Sciatic nerve (tissue), 2 donors: ENCODE measurements at places on chromosomes 3 and 15. TPM values are rescaled to one million over a fixed set of nuclear protein-coding genes. Genes with fewer than 3 reads are reported as not detected.

GRCh38 chr3:23888617-23889228 is 28.1 kb downstream of the NKIRAS1 start:
- DNase-seq, result no peak

- no peak for DNase-seq
Observed at GRCh38 chr3:41331041-41331440, 131.7 kb downstream of the CTNNB1 start.

DNA sequence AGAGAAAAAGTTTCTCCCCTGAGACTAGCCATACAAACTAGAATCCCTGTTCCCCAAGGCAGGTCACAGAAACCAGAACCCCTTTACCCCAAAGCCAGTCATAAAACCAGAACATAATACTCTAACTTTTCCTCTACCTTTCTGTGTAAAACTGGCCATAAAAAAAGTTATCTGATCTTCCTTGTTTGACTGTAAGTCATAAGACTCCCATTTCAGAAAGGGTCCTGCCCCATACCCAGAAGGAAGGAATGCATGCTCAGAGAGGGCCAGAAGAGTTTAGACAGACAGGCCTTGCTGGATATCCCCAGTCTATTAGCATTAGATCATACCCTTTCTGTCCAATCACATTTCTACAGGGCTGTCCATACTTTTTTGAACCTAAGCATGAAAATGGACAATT is 27.2 kb downstream of the SCN11A start:
- no peak for DNase-seq

- DNase-seq, result no peak
Observed at GRCh38 chr15:92845126-92845508, 55.0 kb upstream of the CHD2 start.

DNA sequence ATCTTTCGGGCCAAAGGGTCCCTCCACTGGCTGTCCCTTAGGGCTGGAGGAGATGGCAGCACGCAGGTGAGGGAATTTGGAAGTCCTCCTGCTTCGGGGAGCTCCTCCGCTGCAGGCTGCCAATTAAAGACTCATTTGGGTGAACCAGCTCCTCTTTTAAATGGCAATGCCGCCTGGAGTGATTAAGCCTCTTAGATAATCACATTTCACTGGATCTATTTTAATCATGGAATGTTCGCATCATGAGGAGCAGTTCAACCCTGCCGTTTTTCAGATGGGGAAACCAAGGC is 117.9 kb downstream of the LIPC start:
- peak; percentile 40 for DNase-seq

- DNase-seq, result no peak
Observed at GRCh38 chr15:96837241-96837970, 506.9 kb downstream of the NR2F2 start.

GRCh38 chr15:66294932-66295235 is 1.5 kb downstream of the DIS3L start:
- no peak for DNase-seq

DNA sequence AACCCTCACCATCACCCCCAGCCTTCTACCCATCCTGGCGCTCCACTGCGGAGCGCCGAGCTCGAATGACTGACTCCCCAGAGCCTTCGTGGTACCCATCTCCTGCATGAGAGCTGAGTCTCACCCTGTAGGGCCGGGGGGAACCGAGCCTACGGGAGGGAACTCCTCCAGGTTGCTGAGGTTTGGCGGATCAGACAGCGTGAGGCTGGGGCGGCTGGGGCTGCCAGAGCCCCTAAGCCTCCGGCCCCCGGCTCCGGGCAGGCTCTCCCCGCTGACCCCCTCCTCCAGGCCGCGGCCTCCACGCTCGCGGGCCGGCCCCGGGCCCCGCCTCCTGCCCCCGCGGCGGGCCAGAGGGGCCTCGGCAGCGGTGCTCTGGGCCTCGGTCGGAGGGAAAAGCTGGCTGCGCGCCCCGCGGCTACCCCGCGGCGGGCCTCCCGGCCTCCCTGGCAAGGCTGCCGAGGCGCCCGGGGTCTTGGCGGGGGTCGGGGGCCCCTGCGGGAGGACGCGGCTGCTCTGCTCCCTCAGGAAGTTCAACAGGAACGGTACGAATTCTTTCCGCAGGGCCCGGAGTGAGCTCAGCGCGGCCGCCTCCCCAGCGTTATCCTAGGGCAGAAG is 643 bp downstream of the CDAN1 start:
- no peak for DNase-seq

GRCh38 chr15:70082281-70082900 is 15.3 kb downstream of the TLE3 start:
- no peak for DNase-seq

DNA sequence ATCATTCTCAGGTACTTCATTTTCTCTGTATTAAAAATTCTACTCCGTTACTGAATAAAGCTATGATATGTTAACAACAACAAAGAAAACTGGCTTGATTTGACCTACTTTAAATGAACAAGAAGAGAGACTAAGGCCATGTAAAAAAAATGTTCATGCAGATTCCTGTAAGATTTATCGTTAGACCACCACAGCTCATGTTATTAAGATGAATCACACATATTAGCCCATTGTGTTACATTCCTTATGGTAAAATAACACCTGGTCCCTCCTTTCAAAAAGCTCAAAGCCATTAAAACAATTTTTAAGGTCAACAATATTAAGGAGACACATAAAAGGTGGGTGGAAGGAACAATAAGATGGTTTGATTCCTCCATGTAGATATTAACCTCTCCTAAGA is 6.3 kb downstream of the THOC7 start:
- no peak for DNase-seq

DNA sequence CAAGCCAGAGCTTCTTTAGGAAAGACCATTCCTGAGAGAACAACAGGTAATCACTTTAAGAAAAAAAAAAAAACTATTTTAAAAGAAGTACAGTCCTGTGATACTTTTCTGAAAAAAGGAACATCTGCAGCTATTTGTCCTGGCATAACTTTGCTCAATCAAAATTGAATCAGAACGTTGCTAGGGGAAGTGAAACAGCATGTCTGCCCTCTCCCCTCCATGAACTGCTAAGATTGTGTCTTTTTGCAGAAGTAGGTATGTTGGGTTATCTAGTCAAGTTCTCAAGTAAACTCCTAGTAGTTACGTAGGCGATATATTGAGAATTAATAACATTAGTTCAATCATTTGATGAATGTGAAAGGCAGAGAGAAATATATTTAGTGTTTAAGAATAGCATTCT is 1013.3 kb downstream of the TUSC7 start:
- DNase-seq, result no peak

DNA sequence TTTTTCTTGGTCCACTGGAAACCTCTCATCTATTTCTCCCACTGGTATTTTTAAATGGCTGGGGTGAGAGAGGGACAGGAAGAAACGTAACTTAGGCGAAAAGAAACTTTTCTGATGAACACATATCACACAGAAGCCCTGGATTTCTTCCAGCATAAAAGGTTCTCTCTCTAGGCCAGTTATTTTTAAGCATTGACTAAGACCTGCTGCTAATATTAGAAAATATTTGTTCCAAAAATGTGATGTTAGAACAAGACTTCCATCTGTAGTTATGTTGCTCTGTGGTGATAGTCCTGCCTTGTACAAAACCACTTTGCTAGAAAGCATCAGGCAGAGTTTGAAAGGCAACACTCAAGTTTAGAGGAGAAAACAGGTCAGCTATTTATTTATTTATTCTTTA is 537.7 kb downstream of the MCTP2 start:
- no peak for DNase-seq

GRCh38 chr3:177150970-177151627 is 46.2 kb downstream of the TBL1XR1 start:
- DNase-seq, result no peak

- DNase-seq, result no peak
Observed at GRCh38 chr3:24802614-24803013, 308.0 kb upstream of the THRB start.

- DNase-seq, result no peak
Observed at GRCh38 chr3:186642014-186642413, 1.8 kb downstream of the FETUB start.

DNA sequence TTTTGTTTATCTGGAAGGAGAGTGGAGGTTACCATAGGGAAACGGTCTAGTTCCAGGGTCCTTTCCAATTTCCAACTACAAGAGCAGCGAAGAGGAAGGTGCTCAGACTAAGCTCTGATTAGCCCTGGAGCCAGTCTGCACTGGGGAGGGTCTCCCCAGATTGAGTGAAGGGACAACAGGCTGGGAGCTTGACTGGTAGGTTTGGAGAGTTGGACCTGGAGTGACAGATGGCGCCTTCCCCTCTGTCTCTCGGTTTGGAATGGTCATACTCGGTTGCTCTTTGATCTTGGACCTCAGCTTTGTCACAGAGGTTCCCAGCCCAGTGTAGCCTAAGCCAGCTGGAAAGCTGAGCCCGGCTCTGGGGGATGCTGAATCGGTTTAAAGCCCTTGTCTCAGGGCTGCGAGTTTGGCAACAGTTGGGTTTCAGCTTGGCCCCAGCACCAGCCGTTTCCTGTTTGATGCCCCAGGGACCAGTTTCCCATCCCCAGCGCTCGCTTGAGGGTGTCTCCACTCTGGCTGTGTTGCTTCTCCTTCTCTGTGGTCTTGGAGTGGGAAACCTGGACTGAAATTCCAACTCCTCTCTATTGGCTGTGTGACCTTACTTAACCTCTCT is 53.1 kb upstream of the ULK4 start:
- DNase-seq, result peak; percentile 70

- DNase-seq, result no peak
Observed at GRCh38 chr15:83930392-83931212, 276.7 kb downstream of the ADAMTSL3 start.

DNA sequence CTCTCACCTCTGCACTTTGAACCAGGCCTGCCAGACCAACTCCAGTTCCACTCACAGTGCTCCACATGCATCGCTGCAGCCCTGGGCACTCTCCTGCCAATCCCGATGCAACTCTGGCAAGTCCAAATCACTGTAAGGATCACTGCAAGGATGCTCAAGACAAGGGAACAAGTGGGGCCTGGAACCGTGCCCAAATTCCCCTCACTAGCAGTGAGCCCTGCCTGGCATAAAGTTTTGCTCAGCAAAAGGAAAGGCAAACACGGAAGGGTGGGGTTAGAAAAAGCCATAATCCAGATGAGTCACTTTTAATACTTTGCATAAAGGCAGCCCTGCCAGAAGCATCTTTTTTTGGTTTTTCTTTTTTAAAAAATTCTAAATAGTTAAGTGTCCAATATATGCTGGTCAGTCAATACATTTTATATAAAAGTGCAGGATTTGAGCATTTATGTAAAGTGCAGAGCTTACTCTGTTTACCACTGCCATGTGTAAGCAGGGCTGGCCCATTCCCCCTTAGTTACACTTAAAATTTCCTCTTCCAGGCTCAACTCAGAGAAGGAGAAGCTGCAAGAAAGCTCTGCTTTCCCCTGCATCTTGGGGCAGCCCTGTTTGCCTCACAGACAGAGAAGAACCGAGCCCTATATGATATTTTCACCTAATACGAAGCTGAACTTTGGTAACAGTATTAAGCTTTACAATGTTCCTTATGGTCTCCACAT is 102.2 kb downstream of the CD47 start:
- no peak for DNase-seq

DNA sequence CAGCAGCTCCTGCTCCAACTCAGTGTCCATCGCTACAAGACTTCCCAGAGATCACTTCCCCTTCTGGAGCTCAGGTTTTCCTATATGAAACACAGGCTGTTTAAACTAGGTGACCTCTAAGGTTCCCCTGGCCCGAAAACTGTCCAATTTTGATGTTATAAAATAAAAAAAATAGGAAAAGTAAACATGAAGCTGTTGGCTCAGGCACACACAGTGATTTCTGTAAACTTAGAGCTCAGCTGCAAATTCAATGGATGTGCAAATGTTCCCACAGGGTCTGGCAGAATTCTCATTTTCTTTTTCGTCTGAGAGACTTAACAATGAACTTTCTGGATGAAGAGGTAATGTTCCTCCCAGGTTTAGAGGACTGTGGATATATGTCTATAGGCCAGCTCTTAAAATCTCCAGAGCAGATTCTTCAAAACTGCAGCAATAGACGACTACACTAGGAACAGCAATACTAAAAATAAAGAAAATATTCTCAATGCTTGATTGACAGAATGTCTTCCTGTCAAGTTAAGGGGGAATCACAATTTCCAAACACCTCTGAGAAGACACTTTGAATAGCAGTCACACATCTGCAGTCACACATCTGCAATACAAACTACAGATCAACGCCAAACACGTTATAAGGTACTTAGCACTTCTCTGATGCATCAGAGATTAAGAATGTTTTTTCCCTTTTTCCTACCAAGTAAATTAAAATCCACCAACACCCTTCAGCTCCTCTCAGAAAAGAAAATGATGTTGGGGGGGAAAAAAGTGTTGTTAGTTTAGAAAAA is 2.8 kb downstream of the NUP210 start:
- no peak for DNase-seq

GRCh38 chr3:114110439-114110838 is 53.9 kb downstream of the QTRT2 start:
- DNase-seq, result no peak

Gene LMAN1L
- not detected for total RNA-seq

Gene CACNA2D2
- 1.8 TPM for total RNA-seq

Gene TAGLN3
- 0.62 TPM for total RNA-seq

Gene GADL1
- total RNA-seq, result 0.27 TPM

Gene UNC13C
- 0.04 TPM for total RNA-seq

Gene CD80
- total RNA-seq, result 1.6 TPM
